ENCODE measurements at places on chromosomes 6 and 20.

- no peak for DNase-seq
These were observed 92.9 kb upstream of the SHLD1 start for GRCh38 chr20:5657190-5657875.

GRCh38 chr6:106520711-106521401 lies 108.4 kb downstream of the RTN4IP1 start:
- DNase-seq, result no peak

GRCh38 chr6:109318328-109318876 lies 63.9 kb downstream of the CD164 start:
- DNase-seq, result no peak

- no peak for DNase-seq
These were observed 2.4 kb downstream of the TCF21 start for GRCh38 chr6:133891149-133891926.

DNA sequence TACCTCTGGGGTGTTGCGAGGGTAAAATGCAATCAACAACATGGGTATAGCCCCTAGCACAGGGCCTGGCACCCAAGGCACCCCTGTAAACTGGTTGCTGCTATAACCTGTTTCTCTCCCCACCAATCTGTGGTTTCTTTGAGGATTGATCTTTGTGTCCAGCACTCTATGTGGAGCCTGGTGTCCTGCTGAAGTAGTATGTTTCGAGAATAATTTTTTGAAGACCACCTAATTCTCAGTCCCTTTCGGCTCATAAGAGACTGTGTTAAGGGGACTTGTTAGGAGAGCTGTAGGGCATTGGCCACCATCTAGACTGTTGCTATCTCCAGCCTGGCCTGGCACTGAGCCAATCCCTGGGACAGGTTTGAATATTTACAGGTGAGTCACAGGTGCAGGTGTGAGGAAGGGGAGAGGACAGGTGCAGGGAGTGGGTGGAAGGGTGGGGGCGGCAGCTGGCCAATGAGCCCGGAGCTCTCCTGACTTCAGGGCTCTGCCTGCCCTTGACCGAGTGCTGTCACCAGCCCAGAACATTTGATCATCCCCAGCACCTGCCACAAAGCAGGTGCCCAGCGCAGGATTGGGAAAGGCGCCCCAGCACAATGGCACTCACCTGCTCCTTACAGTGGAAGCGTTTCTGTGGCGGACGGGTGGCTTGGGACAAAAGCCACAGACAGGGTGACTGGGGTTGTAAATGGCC lies 8.1 kb upstream of the C20orf144 start:
- no peak for DNase-seq

DNA sequence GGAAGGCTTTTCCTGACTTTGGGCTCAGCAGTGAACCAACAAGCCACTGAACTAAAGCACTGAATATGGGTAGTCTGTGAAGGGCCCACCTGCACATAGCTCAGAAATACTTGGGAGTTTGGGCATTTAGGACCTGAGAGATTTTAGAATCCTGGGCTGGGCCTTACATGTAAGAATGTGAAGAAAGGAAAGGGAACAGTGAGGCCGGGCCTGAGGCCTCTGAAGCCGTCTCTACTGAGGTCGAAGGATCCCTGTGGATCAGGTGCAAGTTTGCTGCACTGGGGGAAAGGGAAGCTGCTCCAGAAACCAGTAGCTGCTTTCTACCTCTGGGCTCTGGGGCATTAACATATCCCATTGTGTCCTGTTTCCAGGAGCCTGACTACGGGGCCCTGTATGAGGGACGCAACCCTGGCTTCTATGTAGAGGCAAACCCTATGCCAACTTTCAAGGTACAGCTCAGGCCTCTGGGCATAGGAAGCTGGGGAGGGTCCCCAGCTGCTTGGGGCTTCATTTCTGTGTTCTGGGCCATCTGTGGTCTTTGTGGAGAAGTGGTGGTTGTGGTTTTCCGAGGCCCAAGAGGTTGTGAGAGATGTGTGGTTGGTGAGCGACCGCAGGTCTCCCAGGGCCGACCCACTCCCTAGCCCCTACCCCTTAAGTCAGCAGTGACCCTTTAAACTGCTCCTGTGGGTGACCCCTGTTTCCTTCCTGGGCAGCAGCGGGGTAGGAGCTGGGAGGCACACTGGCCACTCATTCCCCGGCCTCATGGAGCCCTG lies 30.3 kb downstream of the PLCG1 start:
- peak; percentile 35 for DNase-seq

DNA sequence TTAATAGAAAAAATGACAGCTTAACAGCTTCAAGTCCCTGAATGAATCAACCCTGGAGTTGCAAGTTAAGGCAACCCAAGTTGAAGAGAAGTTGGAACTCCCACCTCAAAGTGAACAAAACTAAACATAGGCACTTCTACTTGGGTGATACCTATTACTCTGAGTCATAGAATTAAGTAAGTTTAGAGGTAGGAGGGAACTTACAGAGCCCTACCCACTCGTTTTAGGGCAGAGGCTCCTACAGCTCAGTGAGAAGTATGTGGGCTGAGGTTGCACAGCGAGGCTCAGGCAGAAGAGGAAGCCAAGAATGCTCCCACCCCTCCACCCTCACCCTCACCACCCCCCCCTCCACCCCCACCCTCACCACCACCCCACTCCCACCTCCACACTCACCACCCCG lies 42.2 kb downstream of the NFATC2 start:
- peak; percentile 61 for DNase-seq

GRCh38 chr20:34979366-34980153 lies 23.9 kb downstream of the MYH7B start:
- no peak for DNase-seq

DNA sequence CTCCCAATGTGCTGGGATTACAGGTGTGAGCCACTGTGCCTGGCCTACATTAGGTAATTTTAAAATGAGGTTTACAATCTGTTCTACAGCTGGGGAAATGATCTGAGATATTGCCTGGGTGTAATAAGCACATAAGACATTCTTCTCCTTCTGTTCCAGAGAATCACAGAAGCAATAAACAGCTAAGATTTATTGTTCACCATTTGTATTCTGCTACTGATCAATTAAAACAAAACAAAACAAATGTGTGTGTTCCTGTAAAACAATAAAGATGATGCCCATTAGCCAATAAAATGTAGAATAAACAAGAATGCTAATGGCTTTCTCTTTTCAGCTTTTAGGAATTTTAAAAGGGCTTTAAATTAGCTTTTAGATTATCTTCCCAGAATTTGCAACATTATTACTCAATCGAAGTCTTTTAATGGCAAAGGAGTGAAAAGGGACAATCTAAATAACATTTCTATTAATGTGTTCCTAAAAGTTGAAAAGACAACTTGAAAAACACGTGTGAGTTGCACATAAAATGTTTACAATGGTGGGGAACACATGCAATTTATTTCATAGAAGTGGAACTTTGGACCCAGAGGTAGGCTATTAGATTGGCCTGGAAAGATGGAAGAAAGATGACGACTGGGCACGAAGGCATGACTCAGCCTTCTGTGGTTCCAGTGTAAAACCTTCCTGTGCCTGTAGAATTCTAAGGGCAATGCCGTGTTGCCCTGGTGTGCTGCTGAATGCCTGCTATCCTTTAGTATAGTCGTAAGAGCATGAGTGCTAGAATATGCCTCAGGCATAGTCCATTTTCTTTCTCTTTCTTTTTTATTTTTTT lies 29.0 kb upstream of the DEK start:
- DNase-seq, result no peak
